ENCODE measurements at places on chromosomes 2 and 18.
A peak's percentile ranks its signal among the peaks of the same experiment; 100 is the strongest.

DNA sequence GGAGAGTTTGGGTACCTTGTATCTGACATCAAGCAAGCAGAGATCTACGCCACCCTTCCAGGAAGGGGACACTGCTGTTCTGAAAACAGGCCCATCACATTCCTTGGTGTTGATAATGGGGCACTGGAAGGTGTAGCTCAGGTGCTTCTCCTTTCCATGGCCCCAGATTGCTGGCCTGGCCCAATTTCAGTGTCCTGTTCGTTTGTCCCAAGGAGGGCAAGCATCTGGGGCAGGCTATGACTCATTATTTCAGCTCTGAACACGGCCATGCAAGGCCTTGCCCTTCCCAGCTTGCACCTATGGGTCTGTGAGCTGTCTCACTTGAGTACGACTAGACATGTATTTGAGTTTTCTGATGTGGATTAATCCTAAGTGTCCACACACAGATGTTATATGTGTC, 101.5 kb downstream of the FHOD3 start:
- DNase-seq: no peak

DNA sequence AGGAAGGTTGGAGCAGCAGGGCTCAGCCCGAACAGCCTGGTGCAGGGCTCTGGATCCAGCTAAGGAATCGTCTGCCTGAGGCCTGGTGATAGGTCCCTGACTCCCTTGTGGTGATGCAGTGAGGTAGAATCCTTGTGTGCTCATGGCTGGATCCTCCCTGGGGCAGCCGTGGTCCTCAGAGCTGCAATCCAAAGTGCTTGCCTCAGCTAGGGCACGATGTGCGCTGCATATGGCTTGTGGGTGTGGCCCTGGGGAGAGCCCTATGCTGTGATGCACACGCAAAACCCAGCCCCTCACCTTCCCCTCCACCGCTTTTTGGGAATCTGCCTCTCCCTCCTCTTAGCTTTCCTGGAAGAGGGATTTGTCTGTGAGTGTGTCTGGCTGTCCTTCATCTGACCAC, 142.2 kb downstream of the DYSF start:
- DNase-seq: no peak

GRCh38 chr2:119409506-119409905, 22.1 kb upstream of the TMEM37 start:
- no peak for DNase-seq

- no peak for DNase-seq
Measured at GRCh38 chr18:39208729-39209128, 1643.1 kb upstream of the CELF4 start.

- DNase-seq: no peak
Measured at GRCh38 chr2:217023611-217024010, 163.7 kb upstream of the TNP1 start.

DNA sequence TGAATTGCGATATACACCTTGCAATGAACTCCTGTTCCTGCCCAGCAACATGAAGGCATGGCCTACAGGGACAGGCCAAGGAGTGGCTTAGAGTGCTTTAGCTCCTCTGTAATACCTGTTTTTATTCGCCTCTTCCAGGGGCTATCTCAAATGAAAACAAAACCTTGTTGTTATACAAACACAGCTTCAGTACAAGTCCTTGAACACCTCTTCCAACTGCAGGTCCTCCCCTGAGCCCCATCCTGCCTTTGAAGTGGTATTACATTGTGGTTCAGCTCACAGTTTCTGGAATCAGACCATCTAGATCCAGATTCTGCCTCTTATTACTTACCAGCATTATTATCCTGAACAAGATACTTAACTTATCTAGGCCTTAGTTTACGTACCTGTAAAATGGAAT, 83.0 kb upstream of the HNRNPA3 start:
- DNase-seq: no peak

- DNase-seq: no peak
Measured at GRCh38 chr2:225429717-225430116, 30.2 kb downstream of the NYAP2 start.

GRCh38 chr2:65576861-65577601, 144.6 kb upstream of the SPRED2 start:
- no peak for DNase-seq

DNA sequence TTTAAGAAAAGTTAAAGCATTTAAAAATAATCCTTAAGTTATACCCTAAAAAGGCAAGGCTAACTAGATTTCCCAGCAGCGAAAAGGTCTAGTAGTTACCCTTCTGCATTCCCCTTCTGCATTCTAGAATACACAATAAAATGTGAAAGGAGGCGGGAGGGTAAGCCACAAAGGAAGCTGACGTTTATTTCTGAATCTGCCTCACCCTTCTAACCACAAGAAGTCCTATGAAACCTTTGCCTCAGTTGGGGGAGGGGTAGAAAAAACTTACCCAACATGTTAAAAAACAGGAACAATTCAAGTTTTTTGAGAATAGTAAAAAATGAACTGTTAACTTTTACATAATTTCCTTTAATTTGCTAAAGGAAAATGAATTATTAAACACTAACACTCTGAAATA, 11.3 kb downstream of the STK17B start:
- DNase-seq: peak; percentile 49

DNA sequence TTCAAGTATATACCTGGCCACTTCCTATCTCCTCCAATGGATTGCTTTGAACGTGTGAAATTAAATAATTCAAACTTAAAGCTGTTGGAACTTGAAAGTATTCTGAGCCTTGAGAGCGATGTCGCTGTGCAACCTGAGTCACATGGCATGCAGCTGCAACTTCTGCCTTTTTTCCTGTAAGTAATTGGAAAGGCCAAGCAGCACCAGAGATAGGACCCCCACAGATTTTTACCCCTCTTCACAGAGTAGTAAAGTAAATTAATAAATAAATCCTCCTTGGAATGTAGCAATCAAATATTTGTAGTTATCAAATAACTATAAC, 3.2 kb upstream of the RNF149 start:
- DNase-seq: no peak

DNA sequence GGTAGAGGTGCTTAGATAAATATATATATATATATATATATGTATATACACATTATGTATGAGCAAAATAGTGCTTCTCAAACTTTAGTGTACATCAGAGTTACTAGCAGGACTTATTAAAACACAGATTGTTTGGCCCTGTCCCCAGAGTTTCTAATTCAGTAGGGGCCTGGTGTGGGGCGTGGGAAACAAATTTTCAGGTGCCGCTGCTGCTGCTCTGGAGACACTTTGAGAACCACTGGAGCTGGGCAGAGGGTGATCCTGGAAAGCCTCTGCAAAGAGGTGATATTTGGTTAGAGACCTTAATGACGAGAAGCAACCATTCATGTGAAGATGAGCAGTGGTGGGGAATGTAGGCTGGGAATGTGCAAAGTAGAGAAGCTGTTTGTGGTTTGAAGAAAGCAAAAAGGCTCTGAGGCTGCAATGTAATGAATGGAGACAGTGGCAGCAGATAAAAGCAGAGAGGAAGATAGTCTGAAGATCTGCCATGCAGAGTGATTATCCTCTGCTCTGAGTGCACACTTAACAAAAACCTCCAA, 142.9 kb downstream of the PLCL1 start:
- no peak for DNase-seq

GRCh38 chr2:191268596-191268995, 23.4 kb downstream of the MYO1B start:
- no peak for DNase-seq

- DNase-seq: no peak
Measured at GRCh38 chr2:190627448-190628412, 21.2 kb upstream of the NAB1 start.

Measured in CD8-positive, alpha-beta T cell (primary cell).